ENCODE measurements at places on chromosomes 6 and 20. TPM values are rescaled to one million over a fixed set of nuclear protein-coding genes. Genes with fewer than 3 reads are reported as not detected.

Gene RIMS4
- not detected for total RNA-seq

Gene C6orf118
- not detected for total RNA-seq

Gene ACTL10
- total RNA-seq: 3.7 TPM

Gene ASF1A
- total RNA-seq: 43.3 TPM

Gene BPIFA1
- total RNA-seq: not detected

Gene HLA-DMB
- 0.75 TPM for total RNA-seq

Gene APOM
- 3.4 TPM for total RNA-seq

Gene KDM1B
- total RNA-seq: 8.6 TPM

Gene TP53RK
- 15.5 TPM for total RNA-seq

Gene CST4
- total RNA-seq: not detected

Gene SEMG1
- not detected for total RNA-seq

Gene FAXC
- not detected for total RNA-seq

Gene BTN3A1
- 33.2 TPM for total RNA-seq

Gene MEI4
- not detected for total RNA-seq

Gene CDSN
- total RNA-seq: not detected

Gene ATP6V1G2
- total RNA-seq: 0.89 TPM

Gene PPP1R3D
- 6.4 TPM for total RNA-seq

Gene FNDC1
- total RNA-seq: not detected

Gene NTSR1
- total RNA-seq: not detected

Gene NUDT3
- 21.8 TPM for total RNA-seq

Gene PEDS1
- total RNA-seq: 26.3 TPM

Gene SPATA25
- total RNA-seq: 1.8 TPM

Gene IRF4
- 831 TPM for total RNA-seq

Gene SDCBP2
- total RNA-seq: 3.0 TPM

Gene EPPIN
- not detected for total RNA-seq

Gene ZSCAN12
- total RNA-seq: 5.9 TPM

Gene C20orf96
- total RNA-seq: 6.7 TPM

Gene PSMF1
- total RNA-seq: 172 TPM

Gene GCNT2
- total RNA-seq: 2.5 TPM

Gene LY6G6F
- not detected for total RNA-seq

Gene TGM3
- not detected for total RNA-seq

Gene GABRR1
- total RNA-seq: not detected

Gene HMGN3
- total RNA-seq: 49.2 TPM

Gene DDX43
- total RNA-seq: 0.26 TPM

Gene PNLDC1
- total RNA-seq: 0.97 TPM

Gene MPC1
- total RNA-seq: 17.1 TPM

Gene MPIG6B
- total RNA-seq: not detected

Gene RAB44
- not detected for total RNA-seq

Gene SNAP25
- 3.6 TPM for total RNA-seq

Gene GTSF1L
- total RNA-seq: not detected

Gene CCHCR1
- total RNA-seq: 52.7 TPM

Gene DEFB132
- not detected for total RNA-seq

Gene OOEP
- total RNA-seq: 0.47 TPM

Gene LINC00237
- not detected for total RNA-seq

Gene CST2
- total RNA-seq: not detected

Gene SCGN
- total RNA-seq: not detected

Gene TBP
- total RNA-seq: 28.4 TPM
